Iris pigment epithelial cell (primary cell): ENCODE measurements at places on chromosomes 11 and 22.

DNA sequence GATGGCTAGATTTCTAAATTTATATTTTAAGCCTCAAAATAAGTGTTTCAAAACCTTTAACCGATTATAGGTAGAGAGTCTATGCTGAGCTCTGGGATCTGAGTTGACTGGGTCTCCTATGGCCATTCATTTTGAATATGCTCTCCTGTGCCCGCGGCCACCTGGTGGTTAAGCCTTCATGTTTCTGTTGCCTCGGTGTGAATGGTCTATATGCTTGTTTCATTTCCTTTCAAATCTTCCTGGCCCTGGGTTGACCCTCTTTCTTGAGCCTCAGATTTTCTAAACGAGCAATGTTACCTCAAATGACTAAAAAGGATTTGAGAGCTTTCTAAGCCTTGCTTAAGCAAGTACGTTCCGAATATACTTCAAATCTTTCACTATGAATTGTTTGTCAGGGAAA lies 789.4 kb upstream of the KIRREL3 start:
- no peak for DNase-seq

DNA sequence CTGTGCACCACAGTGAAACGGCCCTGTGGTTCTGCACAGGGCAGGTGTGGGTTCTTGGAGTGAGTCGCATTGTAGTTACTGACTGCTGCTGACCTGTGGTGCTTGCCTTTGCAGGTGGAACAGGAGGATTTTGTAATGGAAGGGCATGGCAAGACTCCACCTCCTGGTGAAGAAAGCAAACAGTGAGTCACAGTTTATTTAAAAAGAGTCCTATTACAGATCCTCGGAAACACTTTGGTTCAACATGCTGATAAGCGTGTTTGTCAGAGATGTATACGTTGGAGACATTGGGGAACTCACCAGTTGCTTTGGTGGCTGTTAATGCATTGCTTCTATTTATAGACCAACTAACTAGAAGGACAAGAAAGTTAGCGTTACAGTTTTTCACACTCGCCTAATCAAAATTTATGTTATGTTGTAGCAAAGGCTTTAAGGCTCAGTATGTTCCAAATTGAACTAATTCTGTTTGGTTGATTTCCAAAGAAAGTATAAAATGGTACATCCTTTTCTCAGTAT lies 21.7 kb upstream of the TNRC6B start:
- DNase-seq, result peak; percentile 87

DNA sequence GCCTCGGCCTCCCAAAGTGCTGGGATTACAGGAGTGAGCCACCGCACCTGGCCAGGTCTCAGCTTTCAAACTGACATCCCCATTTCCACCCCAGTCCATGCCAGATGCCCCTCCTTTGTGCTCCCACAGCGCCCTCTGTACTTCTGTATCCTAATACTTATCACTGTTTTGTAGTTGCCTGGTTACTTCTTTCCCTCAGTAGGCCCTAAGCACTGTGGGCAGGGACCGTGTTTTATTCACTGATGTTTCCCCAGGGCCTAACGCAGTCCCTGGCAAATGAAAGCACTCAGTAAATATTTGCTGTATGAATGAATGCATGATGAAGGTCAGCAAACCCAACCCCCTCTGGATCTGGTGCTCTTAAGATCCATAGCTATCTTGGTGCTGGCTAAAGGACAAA lies 2.2 kb upstream of the TRIM3 start:
- no peak for DNase-seq

DNA sequence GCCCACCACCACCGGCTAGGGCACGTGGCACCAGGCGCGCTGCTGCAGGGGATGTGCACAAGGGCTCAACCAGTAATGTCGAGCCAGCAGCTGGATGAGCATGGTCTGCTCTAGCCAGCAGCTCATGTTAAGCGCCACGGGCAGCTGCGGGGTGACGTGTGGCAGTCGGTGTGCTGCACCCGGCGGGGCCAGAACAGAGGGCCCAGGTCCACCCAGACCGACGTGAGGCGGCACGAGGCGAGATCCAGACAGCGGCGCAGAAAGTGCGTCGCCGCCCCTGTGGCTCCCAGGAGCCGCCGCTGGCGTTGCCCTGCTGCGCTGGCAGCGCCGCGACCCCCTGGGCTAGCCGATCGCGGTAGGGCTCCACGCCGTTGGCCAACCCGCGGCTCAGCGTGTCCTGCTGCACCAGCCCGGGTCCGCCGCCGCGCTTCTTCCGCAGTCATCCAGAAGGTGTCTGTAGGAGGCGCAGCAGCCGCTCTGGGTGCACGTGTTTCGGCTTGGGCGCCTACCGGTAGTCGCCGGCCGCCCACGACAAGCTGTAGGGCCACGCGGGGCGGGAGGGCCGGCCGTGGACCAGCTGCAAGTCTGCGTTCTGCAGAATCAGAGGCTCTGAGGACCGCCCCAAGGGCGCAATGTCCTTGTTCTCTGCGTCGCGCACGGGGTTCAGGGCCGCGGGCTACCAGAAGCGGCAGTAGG lies 4.6 kb upstream of the GALR3 start:
- DNase-seq, result peak; percentile 63

GRCh38 chr11:83437939-83438338 lies 151.8 kb upstream of the CCDC90B start:
- DNase-seq, result no peak

- DNase-seq, result no peak
Observed at GRCh38 chr11:44813401-44813800, 86.6 kb downstream of the TSPAN18 start.

DNA sequence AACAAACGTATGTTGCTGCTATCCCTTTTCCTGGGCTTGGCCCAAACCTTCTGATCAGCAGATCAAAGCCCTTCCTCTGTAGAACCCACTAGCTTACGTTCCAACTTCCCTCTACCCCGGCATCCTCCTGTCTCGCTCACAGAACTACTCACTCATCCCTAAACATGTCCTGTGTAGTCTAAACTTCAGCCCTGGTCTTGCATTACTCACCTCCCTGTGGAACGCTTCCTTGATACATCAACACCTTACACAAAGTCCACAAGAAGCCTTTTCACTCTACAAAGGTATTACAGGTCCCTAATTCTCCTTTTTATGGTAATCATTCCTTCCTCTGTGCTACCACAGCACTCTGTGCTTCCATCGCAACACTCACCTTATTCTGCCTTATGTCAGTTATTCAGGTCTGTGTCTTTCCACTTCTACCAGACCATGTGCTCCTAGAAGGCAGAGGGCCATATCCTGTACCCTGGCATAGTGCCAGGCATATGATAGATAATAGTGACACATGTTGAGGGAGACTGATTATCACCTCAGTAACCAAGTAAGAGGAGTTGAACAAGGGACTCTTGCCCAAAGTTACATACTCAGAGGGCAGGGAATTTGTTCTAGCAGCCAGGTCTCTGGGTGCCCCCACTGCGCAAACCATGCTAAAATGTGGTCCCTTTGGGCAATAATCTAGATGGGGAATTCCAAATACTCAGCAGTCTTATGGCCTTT lies 41.6 kb downstream of the USP35 start:
- no peak for DNase-seq

- peak; percentile 44 for DNase-seq
Observed at GRCh38 chr22:37043828-37044538, 7.6 kb upstream of the KCTD17 start.

- peak; percentile 50 for DNase-seq
Observed at GRCh38 chr11:31958076-31958735, 132.7 kb upstream of the RCN1 start.

DNA sequence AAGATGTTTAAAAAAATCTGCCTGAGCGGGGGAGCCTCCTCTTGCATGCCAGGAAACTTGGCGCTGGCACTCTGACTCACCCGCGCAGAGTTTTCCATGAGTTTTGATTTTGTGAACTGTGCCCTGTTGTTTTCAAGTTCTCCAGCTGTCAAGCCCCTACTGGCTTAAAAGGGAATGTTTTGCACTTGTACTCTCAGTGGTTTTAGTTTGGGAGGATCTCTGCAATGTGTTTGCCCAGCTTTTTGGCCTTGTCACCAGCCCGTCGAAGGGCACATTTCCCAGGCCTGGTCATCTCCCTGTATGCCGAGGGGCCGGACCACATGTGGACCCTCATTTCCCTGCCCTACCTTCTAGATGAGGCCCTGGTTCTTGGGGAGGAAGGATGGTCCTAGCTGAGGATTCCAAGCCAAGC lies 12.2 kb downstream of the MRGPRF start:
- DNase-seq, result peak; percentile 73

GRCh38 chr11:64763526-64764039 lies 3.8 kb upstream of the PYGM start:
- peak; percentile 23 for DNase-seq

DNA sequence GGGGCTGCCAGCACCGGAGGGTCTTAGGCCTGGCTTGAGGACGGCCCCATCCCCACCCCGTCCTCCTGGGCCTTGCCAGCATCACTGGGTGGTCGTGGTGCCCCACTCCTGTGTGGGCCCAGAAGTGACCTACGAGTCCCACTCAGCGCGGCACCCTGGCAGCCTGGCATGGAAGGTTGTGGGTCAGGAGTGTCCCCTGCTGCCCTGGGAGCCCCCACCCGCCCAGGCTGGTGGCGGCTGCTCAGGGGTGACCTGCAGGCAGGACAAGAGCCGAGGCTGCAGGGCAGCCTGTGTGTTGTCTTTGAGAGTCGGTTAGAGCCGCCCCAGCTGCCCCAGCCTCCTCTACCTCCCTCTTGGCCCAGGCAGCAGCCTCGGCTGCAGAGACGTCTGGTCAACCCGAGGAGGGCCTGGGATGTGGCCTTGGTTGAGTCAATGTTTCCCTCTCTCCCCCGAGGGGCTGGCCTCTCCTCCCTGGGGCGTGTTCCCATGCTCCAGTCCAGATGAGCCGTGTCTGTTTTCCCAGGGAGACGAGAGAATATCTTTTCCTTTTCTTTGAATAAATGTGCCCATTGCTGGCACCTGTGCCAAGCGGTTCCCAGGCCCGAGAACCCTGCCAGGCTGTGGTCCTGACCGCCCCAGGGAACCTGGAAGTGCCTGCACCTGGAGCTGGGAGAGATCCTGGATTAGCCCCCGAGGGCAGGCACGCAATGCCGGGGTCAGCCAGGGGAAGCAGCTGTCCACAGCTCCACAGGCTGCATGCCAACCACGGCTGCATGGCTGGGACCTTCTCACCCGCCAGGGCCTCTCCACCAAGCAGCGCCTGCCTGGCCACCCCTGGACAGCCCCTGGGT lies 35.7 kb upstream of the MUC5AC start:
- no peak for DNase-seq

GRCh38 chr11:3170044-3170755 lies 5.1 kb upstream of the OSBPL5 start:
- no peak for DNase-seq

DNA sequence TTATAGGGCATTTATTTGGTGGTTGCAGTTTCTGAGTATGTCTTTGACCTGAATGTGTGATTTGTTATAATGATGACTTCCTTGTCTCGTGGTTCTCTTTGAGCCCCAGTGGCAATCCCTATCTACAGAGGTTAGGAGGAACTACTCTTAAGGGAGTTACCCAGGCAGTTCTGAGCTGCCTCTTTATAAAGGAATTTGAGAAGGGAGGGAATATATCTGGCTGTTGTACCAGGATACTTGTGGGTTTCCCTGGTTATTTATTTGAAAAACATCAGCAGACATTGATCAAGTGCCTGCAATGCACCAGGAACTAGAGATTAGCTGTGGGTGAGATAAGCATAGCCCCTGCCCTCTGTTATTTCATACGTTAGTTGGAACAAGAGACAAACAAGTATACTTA lies 243.5 kb upstream of the ARHGAP20 start:
- DNase-seq, result peak; percentile 55

DNA sequence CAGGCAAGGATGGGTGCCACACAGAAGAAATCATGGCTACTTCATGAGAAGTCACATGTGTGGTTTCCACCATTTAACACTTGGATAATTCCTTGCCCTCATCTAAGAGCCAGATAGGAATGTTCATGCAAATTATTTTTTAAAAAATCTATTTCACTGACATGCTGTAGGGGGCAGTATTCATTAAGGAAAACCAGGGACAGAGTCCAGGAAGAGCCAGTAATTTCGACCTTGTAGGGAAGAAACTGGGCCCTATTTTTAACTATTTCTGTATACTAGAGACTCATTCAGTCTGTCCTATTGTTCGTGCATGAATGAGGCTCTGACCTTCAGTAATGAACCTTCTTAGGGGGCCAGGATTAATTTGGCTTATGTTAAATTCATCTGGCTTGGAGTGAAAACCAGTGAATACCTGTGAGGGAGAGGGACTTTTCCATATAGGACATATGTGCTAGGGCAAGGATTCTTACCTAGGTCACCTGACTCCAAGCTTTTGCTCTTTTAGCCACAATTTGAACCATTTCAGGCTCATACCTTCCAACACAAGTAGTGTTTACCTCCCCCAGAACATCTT lies 192.7 kb downstream of the NAV2 start:
- DNase-seq, result peak; percentile 65

DNA sequence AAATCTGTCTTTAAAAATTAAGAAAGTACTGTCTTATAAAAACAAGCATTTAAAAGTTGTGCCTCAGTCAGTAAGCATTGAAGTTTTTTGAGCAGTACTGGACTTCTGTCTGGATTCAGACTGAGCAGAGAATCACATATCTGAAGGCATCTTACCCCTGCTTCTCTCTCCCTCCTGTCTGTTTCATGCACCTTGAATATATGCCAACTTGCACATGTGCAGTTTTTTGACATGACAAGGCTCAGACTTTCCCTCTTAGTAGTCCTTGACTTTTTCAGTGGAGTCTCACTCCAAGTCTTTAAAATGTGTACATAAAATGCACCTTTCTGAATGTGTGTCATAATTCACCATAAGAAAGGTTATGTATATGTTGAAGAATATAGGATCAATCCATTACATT lies 19.8 kb downstream of the SPECC1L start:
- peak; percentile 17 for DNase-seq

DNA sequence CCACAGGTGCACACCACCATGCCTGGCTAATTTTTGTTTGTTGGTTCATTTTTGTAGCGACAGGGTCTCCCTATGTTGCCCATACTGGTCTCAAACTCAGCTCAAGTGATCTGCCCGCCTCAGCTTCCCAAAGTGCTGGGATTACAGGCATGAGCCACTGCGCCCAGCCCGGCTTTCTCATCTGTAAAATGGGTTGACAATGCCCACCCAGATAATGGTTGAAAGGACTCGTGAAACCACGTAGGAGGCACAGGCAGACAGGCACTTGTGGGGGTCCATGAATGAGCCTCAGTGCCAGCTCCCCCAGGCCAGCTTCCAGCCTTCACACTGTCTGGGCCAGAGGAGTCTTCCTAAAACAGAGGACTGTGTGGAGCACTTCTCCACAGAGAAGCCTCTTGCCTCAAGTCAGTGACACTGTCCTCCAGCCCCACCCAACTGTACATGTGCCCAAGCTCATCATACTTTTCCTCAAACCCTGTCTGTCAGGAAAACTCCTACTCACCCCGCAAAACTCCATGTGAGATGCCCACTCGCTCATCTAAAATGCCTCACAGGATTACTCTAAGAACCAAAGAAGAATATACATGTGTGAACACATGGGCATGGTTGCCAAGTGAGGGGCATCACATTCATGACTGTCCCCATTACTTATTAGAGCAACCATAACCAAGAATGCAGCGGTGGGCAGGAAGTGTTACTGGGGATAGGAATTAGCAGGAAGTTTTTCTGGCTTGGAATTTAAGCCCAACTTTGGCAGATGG lies 32.1 kb upstream of the WNT7B start:
- DNase-seq, result no peak

DNA sequence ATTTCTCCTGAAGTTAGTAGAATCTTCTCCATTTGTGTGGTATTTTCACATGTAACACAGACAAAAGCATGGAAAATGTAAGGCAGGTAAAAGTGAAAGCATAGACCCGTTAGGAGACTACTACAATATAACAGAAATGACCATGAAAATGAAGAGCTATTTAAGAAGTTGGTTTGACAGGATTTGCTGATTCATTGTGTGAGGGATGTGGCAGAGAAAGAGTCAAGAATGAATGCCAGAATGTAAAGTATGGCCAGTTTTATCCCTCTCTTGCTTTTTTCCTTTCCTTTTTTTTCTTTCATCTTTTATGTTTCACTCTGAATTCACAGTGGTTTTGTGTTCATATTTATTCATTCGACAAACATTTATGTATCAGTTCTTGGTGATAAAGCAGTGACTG lies 115.9 kb downstream of the ARFGAP2 start:
- peak; percentile 73 for DNase-seq
